H9 (cell line): ENCODE measurements at places on chromosomes 1 and 21.
A peak's percentile ranks its signal among the peaks of the same experiment; 100 is the strongest.

DNA sequence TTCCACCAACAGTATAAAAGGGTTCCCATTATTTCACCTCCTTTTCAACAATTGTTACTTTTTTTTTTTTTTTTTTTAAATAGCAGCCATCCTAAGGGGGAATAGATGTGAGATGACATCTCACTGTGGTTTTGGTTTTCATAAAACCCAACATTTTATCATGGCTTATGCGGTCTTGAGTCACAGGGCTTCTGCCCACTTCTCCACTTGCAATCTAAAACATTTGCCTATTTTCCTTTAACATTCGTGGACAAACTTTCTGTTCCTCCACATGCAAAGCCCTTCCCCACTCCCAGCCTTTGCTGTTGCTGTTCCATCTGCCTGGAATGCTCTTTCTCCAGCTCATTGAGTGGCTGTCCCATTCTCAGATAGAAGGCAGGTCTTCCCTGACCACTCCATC lies 239.7 kb upstream of the KCNK2 start:
- no peak for DNase-seq

- no peak for DNase-seq
These were observed 264.2 kb downstream of the NPHP4 start for GRCh38 chr1:5727871-5728643.

- no peak for DNase-seq
These were observed 196.7 kb upstream of the VAMP3 start for GRCh38 chr1:7574121-7575040.

GRCh38 chr1:244052016-244052727 lies 1.1 kb downstream of the ZBTB18 start:
- DNase-seq, result no peak

- peak; percentile 84 for DNase-seq
These were observed at the start of gene C1orf21 for GRCh38 chr1:184386312-184387068. C1orf21 (plus strand) TSS chr1:184387029; CDS start chr1:184477510, 90,481 bp downstream.

DNA sequence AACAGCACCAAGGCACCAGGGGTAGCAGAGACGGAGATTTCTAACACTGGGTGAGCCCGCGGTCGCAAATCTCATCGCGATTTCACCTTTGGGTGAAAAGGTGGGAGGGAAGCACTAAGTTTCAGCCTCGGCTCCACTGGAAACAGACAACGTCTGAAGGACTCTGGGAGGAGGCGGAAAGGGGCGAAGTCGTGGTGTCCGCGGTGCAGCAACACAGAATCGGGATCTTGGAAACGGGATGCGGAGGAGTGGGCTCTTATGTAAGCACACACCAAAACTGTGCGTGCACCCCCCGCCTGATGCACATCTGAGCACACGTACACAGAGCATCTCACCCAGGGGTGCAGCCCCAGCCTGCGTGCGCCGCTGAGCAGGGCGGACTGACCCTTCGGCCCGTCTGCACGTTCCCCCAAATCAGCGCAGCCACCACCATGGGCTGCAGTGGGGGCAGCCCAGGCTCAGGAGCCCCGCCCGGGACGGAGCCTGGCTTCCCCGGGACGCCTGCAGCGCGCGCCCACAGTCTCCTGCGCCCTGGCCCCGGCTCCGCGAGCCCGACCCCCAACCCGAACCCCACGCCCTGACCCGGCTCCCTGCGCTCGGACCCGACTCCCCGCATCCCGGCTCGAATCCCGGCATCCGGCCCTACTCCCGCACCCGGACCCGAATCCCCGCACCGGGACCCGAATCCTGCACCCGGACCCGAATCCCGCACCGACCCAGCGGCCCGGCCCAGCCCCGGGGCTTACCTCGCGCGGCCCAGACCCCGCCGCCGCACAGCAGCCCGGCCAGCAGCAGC lies 670 bp downstream of the CLSTN1 start:
- no peak for DNase-seq

GRCh38 chr21:39531840-39532239 lies 80.1 kb downstream of the SH3BGR start:
- DNase-seq, result no peak
